Kidney (tissue), 22 donors: ENCODE measurements at places on chromosomes 5 and 9. TPM values are rescaled to one million over a fixed set of nuclear protein-coding genes. Genes with fewer than 3 reads are reported as not detected.

The PAX5 gene
- total RNA-seq, result 2.7 TPM

DNA sequence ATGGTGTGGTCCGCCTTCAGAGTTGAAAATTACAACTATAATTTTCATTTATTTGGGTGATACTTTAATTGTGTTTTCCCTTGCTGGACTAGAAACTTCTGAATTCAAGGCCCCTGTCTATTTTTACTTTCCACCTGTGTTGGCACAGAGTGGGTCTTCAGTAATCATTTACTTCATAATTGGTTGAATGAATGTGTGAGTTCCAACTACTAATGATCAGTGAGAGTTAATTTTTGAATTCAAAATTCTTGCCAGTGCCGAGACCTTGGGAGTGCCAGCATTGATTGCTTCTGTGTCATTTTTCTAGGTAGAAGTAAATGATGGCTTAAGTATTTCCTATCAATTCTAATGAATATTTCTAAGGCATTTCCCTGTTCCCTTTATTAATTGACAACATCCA, 61.4 kb downstream of the PARP8 start:
- H3K27ac ChIP-seq, result no peak overlapping the region
- H3K4me1 ChIP-seq, result no peaks in the 10 kb centered on the region
- H3K4me3 ChIP-seq, result no peak overlapping the region
- DNase-seq, result no peak

The NUTM2G gene
- total RNA-seq, result not detected

- no peaks in the 10 kb centered on the region for H3K36me3 ChIP-seq
- H3K4me1 ChIP-seq, result peaks cover 6% of the 10 kb centered on the region
- no peaks in the 10 kb centered on the region for H3K27me3 ChIP-seq
- H3K27ac ChIP-seq, result no peak overlapping the region
- H3K4me3 ChIP-seq, result no peak overlapping the region
Observed at GRCh38 chr9:128145536-128145935, 3.7 kb upstream of the LCN2 start.

- no peak overlapping the region for H3K27ac ChIP-seq
- no peaks in the 10 kb centered on the region for H3K27me3 ChIP-seq
- H3K4me1 ChIP-seq, result no peaks in the 10 kb centered on the region
Observed at GRCh38 chr9:116899337-116900006, 212.4 kb downstream of the TRIM32 start.

The C5orf34 gene
- total RNA-seq, result 2.3 TPM

The ARL15 gene
- 36.6 TPM for total RNA-seq
